ENCODE measurements at places on chromosomes 12 and 14.
A peak's percentile ranks its signal among the peaks of the same experiment; 100 is the strongest.

DNA sequence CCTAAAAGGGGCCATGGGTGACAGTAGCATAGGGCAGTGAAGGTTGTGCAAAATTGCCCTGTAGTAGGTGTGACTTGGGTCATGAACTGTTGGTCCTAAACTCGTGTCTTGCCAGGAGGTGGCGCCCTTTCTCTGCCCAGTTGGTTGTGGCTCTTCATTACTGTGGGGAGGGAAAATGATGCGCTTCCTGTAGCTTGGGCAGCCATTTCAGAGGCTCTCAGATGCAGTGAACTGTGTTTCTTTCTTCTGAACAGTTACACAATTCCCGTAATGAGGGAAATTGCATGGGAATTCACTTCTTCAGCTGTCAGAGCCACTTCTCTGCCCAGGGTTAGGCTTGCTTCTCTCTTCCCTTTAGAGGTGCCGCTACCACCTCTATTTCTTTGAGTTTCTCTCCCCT lies 148.1 kb upstream of the NRXN3 start:
- H3K4me1 ChIP-seq: no peaks in the 10 kb centered on the region
- H3K4me3 ChIP-seq: no peak overlapping the region
- no peak overlapping the region for H3K27ac ChIP-seq
- H3K27me3 ChIP-seq: no peaks in the 10 kb centered on the region
- no peaks in the 10 kb centered on the region for H3K36me3 ChIP-seq

GRCh38 chr12:2163177-2163941 lies 110.6 kb downstream of the CACNA1C start:
- peak overlapping the region; percentile 82 for H3K27ac ChIP-seq
- H3K27me3 ChIP-seq: no peaks in the 10 kb centered on the region
- no peaks in the 10 kb centered on the region for H3K36me3 ChIP-seq
- H3K4me1 ChIP-seq: peaks cover 44% of the 10 kb centered on the region
- peak; percentile 95 for DNase-seq
- no peak overlapping the region for H3K4me3 ChIP-seq

- H3K36me3 ChIP-seq: no peaks in the 10 kb centered on the region
- H3K4me1 ChIP-seq: peaks cover 18% of the 10 kb centered on the region
- no peak for DNase-seq
- H3K27me3 ChIP-seq: no peaks in the 10 kb centered on the region
- H3K27ac ChIP-seq: no peak overlapping the region
Measured at GRCh38 chr12:29145372-29146170, 3.5 kb upstream of the FAR2 start.

- no peaks in the 10 kb centered on the region for H3K36me3 ChIP-seq
- no peak for DNase-seq
- peaks cover 3% of the 10 kb centered on the region for H3K4me1 ChIP-seq
- H3K27me3 ChIP-seq: no peaks in the 10 kb centered on the region
- no peak overlapping the region for H3K27ac ChIP-seq
- H3K4me3 ChIP-seq: no peak overlapping the region
Measured at GRCh38 chr14:55979781-55980180, 138.4 kb upstream of the PELI2 start.

- DNase-seq: no peak
- no peak overlapping the region for H3K4me3 ChIP-seq
- no peaks in the 10 kb centered on the region for H3K36me3 ChIP-seq
- peak overlapping the region; percentile 42 for H3K27ac ChIP-seq
- H3K27me3 ChIP-seq: no peaks in the 10 kb centered on the region
- H3K4me1 ChIP-seq: peaks cover 11% of the 10 kb centered on the region
Measured at GRCh38 chr14:55846826-55847446, 266.9 kb downstream of the KTN1 start.

- no peak overlapping the region for H3K27ac ChIP-seq
- no peak for DNase-seq
- H3K27me3 ChIP-seq: no peaks in the 10 kb centered on the region
- H3K4me1 ChIP-seq: peaks cover 7% of the 10 kb centered on the region
- H3K4me3 ChIP-seq: no peak overlapping the region
Measured at GRCh38 chr14:102292441-102292840, 12.5 kb downstream of the MOK start.

DNA sequence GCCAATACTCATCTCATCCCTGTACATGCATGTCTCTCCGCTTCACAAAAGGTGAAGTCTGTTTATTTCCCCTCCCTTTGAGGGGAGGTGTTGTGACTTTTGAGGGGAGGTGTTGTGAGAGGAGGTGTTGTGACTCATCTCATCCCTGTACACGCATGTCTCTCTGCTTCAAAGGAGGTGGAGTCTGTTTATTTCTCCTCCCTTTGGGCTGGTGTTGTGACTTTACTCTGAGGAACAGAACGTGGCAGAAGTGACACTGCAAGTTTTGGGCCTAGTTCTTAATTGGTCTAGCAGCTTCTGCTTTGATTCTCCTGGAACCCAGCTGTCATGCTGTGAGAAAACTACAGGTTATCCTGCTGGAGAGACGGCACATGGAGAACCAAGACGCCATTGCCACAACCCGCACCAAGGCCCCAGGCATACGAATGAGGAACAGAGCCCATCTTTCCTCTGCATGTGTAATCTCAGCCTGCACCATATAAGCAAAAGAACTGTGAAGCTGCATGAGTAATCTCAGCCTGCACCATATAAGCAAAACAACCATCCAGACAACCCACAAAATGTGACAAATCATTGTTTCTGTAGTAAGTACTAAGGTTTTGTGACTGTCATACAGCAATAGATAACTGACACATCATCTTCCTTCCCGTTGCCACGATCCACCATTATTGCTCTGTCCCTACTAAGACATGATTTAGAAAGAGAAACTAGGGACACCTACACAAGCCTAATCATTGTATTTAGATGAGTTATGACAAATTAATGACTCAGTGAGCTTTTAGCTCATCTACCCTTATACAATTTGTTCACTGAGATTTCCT lies 30.0 kb downstream of the GALNT4 start:
- H3K4me3 ChIP-seq: no peak overlapping the region
- no peak for DNase-seq
- H3K4me1 ChIP-seq: no peaks in the 10 kb centered on the region
- peaks cover 10% of the 10 kb centered on the region for H3K36me3 ChIP-seq
- no peaks in the 10 kb centered on the region for H3K27me3 ChIP-seq

DNA sequence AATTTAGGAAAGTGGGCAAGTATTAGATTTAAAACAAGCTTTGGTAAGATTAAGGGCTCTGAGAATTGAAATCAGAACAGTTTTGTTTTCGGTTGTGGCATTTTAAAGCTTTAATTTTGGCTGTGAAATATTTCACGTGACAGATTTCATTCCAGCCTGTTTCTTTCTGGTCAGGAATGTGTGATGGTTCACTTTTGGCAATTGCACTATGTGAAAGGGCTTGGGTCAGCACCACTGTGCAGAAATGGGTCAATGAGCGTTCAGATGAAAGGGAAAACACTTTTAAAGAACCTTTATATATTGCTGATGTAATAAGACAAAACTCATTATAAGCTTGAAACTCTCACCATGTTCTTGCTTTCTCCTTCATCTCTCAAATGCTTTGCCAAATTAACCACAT lies 17.1 kb downstream of the NUBPL start:
- peaks cover 15% of the 10 kb centered on the region for H3K4me1 ChIP-seq
- no peaks in the 10 kb centered on the region for H3K36me3 ChIP-seq
- H3K27me3 ChIP-seq: no peaks in the 10 kb centered on the region
- H3K4me3 ChIP-seq: no peak overlapping the region

GRCh38 chr12:92543359-92543758 lies 159.4 kb upstream of the PLEKHG7 start:
- peaks cover 27% of the 10 kb centered on the region for H3K4me1 ChIP-seq
- H3K27me3 ChIP-seq: no peaks in the 10 kb centered on the region
- DNase-seq: no peak
- no peak overlapping the region for H3K27ac ChIP-seq
- no peak overlapping the region for H3K4me3 ChIP-seq
- H3K36me3 ChIP-seq: no peaks in the 10 kb centered on the region

- H3K27ac ChIP-seq: no peak overlapping the region
- no peaks in the 10 kb centered on the region for H3K27me3 ChIP-seq
- no peaks in the 10 kb centered on the region for H3K4me1 ChIP-seq
- no peak for DNase-seq
Measured at GRCh38 chr12:16272222-16272621, 5.3 kb downstream of the SLC15A5 start.

DNA sequence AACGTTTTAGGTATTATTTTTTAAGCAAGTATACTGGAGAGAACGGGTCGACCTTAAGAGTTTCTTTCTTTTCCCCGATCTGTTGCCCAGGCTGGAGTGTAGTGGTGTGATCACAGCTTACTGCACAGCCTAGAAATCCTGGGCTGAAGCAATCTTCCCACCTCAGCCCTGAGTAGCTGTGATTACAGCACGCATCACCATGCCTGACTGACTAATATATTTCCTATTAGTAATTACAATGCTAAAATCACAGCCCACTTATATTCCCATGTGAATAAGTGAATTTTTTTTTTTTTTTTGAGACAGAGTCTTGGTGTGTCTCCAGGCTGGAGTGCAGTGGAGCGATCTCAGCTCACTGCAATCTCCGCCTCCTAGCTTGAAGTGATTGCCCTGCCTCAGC lies 50.4 kb downstream of the DICER1 start:
- no peak for DNase-seq
- H3K4me3 ChIP-seq: no peak overlapping the region
- no peaks in the 10 kb centered on the region for H3K4me1 ChIP-seq
- H3K27ac ChIP-seq: no peak overlapping the region
- H3K36me3 ChIP-seq: peaks cover 80% of the 10 kb centered on the region
- H3K27me3 ChIP-seq: no peaks in the 10 kb centered on the region
